Activated CD4-positive, alpha-beta T cell treated with anti-CD3 and anti-CD28 coated beads, Interleukin-2, Interleukin-4, amounts not matched to agents 100 ng/mL and 50 ng/mL, durations not matched to agents 16 hours and 8 hours (primary cell): ENCODE measurements at places on chromosomes 11 and 22.

DNA sequence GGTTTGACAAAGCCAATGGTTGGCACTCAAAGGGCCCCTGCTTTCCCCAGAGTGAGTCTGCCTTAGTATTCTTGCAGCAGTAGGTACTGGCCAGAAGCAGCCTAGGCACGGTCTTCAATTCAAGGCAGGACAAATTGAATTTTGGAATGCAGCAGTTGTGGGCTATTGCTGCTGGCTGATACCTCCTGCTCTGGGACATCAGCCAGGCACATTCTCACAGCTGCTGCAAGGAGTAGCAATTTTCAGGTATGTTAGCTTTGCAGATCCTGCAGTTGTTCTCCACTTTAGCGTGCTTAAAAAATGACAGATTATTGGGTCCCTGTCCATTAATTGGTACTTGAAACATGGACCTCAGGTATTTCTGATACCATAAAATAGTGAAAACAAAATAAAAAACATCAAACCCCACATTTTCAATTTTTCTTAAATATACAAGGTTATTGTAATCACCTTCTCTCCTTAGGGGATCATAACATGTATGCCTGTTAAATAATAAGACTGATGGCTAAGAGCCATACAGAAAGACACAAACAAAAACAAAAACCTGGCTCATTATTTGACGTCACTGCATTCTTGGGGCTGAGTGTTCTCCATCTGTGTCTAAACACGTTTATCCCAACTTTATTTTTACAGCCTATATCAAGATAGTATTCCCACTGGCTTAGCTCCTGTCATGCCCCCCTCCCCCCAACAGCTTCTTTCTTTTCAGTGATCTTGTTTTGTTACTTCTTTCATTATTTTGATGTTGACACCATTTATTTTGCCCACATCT lies 85.1 kb upstream of the CARD18 start:
- DNase-seq = no peak

DNA sequence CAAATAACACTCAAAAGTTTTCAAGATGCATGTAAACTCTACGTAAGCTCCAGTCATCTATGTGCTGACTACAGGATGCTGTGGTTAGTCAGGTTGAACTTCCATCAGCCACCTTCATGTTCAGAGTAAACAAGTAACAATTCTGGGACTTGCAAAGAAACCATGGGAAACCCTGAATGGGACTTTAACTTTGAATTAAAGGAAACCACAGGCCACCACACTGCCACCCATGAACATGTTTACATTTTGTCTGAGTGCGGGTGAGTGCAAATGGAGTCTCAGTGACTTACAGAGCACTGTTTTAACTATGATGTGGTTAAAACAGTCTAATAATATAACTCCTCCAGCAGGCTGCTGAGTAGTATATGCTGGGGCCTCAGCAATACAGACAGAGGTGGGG lies 12.9 kb upstream of the SYTL2 start:
- DNase-seq = peak; percentile 78

DNA sequence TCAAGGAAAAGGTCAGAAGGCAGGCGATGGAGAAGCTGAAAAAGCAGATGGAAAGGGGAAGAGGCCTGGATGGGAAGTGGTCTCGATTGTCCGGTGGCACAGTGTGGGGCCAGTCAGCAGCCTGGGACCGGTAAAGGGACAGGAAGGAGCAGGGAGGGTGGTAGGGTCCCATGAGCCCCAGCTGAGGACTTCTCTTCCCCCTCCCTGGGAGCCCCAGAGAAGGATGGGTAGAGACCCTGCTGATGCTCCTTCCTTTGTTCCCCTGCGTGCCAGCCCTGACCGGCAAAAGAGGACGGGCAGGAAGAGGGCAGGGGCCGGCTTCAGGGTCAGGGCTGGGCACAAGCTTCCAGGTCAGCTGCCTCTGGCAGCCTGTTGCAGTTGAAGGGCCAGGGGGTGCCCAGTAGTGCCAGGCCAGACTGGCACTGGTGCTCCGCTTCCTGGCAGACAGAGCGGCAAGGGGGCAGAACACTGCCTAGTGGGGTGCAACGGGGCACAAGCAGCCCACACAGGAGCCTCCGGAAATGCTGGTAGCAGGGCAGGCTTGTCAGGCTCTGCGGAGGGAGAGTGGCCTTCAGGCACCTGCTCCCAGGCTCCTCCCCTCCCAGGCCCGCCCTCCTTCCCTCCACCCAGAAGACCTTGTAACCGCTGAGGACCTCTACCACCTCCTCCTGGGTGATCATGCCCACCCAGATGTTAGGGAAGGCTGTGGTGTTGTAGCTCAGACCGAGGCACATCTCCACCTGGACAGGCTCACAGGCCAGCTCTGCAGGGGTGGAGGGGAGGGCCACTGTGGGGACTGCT lies 739 bp upstream of the C1QTNF5 start:
- no peak for DNase-seq

DNA sequence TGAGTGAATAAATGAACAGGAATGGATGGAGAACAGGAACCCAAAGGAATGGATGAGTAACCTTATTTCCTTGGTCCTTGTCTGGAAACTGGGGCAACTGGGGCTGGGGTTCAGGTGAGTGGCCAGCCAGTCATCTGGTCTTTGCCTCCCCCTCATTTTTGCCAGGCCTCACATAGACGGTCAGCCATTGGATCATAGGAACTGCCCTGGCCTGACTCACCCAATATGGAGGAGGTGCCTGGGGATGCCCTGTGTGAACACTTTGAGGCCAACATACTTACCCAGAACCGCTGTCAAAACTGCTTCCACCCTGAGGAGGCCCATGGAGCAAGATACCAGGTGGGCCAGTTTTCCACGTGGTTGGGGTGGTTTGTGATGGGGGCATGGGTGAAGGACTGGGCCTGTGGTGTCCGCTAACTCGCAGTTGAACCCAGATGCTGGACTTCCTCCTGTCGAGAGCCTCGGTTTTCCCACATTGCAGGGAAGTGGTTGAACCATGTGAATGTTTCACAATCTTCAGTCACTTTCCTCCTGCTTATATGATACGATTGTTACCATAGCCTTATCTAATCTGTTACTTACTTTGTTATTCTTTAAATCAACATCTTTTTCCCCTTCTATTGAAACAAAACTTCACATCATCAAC lies 4.4 kb downstream of the TRIOBP start:
- no peak for DNase-seq

DNA sequence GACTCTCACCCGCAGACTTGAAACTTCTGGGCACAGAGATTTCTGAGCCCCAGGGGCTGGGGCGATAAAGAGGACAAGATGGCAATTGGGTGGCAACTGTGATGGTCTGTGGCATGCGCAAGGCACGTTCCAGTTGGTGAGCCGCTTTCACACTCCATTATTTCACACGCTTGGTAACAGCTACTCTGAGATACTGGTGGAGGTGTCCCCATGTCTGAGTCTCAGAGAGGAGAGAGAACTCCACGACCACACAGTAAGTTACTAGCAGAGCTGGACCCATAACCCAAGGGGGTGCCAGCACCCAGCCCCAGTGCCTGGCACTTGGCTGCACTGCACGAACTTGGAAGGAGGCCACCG lies 6.0 kb upstream of the KCNJ4 start:
- DNase-seq = no peak

DNA sequence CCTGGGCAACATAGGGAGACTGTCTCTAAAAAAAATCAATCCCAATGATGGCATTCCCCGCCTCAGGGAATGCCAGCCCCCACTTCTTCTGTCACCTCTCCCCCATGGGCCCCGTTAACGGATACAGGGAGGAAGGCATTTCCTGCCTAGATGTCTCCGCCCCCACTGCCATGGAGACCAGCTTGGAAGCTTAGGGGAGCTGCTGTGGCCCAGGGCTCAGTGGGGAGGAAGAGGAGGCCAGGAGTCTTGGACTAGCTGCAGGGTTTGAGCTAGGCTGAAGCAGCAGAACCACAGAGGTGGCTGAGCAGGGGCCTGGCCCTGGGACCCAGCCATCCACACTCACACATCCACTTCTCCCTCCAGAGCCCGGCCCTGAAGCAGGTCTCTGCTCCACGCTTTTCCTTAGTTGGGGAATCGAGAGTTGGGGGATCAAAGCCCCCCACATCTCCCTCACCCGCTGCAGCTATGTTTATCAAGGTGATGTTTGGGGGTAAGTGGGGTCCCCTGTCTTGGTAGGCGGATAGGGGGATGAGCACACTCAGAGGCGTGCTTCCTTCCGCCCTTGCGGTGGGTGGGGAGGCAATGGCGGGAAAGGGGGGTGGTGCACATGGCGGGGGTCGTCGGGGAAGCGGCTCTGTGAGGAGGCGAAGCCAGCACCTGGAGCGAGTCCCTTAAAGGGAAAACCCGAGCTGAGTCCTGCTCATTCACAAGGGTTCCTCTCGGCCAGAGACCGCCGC lies at the start of gene C22orf15:
C22orf15 (plus strand) TSS at position 149 of the 737 bp plus-strand sequence; CDS start at position 466, 317 bp downstream.
- no peak for DNase-seq

DNA sequence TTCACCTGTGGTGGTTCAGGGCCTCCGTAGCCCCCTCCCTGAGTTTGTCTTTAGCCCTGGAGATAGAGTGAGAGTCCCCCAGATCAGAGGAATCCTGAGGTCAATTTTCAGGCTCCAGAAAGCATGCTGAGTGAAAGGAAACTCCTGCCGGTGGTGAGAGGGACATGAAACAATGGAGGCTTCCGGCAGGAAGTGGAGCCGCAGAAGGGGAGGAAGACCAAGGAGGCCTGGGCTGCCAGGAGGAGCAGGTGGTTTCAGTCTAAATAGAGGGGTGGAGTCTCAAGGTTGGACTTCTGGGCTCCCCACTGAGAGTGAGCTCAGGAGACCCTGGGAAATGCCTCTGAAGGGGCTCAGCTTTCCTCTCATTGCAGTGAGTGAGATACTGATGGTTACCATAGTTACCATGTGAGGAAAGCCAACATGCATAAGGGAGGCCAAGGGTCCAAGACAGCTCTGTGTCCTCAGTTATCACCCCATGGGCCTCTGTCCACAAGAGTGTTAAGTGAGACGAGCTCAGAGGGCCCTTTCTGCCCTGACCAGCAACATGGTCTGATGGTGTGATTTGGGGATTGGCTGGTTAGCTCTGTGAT lies 10.7 kb downstream of the SLCO2B1 start:
- no peak for DNase-seq

DNA sequence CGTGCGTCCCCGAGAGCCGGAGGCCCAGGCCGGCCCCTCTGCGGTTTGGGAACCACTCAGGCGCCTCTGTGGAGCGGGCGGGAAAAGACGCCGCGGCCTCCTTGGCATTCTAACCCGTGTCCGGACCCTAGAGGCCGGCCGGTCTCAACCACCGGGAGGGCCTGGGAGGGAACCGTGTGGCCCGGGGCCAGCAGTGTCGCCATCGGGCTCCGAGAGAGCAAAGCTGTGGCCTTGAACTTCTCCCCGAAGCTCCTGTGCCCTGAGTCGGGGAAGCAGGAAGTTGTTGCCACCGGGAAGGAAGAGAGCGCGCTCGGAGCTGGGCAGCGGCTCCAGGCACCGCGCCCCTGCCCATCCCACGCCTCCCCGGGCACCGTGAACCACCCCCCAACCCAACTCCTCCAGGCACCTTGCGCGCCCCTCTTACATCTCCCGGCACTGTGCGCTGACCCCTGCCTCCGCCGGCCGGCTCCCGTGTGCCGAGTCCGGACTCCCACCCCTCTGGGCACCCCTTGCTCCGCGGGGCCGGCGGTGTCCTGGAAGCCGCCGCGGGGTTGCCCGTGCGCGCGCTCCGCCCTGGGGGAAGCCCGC lies 80.0 kb upstream of the PPARA start:
- DNase-seq = peak; percentile 36

- no peak for DNase-seq
These were observed 77.8 kb upstream of the GDPD4 start for GRCh38 chr11:77379253-77379652.

- DNase-seq = no peak
These were observed 47.9 kb upstream of the RAPSN start for GRCh38 chr11:47496808-47497207.
